ENCODE measurements at places on chromosomes 11 and 22.

DNA sequence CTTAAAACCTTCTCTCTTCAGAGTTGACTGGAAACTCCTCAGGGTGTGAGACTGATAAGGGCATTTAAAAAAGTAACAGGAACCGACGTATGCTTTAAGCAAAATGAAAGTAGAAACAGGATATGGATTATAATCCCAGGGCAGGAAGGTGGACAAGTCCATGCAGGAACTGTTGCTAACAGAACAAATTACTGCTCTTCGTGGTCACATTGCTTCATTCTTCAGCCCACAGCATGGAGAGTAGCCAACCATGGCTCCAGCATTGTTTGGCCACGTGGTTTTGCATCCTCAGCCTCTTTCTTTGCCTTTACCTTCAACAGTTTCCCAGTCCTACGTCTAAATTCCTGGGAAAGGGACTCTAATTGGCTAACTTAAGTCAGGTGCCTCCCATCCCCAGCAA lies 563.1 kb upstream of the ISX start:
- no peak for DNase-seq

- no peak for DNase-seq
Measured at GRCh38 chr11:113275602-113276001, 38.8 kb upstream of the TTC12 start.

- DNase-seq = no peak
Measured at GRCh38 chr11:74636630-74637184, 44.3 kb downstream of the POLD3 start.

DNA sequence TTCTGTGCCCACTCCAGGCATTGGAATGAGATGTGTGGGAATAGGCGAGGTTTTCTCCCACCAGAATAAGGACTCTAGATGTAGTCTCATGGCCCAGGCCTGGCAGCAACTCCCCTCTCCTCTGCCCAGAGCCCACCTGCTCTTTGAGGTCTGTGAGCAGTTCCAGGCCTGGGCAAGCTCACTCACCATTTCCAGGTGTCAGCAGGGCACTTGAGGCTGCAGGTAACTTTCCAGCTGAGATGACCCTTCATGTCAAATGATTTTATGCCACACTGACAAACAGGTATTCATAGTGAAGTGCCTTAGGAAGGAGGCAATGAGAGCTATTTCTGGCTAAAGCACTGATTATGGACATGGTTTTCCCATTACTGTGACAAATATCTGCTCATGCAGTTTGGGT lies 123.3 kb upstream of the CCDC90B start:
- DNase-seq = no peak

DNA sequence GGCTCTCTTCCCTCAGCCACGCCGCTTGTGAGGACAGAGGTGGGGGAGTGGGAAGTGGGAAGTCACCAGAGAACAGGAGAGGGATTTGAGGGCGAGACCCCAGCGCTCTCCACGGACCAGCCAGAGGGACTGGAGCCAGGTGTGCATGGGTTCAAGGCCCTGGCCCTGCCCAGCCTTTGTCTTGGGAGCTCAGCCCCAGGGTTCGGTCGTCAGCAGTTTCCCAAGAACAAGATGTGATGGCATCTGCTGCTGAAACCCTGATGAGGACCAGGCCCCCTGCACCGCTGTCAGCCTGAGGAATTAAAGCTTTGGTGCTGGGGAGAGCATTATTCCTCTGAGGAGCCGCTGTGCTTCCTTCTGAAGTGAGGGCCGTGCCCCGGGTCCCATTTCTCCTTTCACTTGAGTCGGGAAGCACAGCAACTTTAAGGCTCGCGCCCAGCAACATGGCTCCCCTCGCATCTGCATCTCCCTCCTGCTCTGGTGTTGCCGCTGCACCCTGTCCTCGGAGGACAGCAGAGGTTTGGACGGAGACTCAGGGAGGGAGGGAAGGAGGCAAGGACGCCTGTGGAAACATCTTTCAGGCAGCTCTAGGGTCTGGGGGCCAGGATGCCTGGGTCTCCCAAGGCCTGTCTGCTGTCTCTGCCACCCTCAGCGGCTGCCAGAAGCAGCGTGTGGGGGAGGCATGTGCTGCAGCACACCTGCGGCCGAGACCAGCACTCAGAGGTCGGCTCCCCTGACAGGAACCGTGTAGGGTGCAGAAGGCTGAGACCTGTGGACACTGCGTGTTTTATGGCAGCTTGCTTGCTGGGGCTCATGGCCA lies 3.8 kb downstream of the IFITM5 start:
- DNase-seq = no peak

DNA sequence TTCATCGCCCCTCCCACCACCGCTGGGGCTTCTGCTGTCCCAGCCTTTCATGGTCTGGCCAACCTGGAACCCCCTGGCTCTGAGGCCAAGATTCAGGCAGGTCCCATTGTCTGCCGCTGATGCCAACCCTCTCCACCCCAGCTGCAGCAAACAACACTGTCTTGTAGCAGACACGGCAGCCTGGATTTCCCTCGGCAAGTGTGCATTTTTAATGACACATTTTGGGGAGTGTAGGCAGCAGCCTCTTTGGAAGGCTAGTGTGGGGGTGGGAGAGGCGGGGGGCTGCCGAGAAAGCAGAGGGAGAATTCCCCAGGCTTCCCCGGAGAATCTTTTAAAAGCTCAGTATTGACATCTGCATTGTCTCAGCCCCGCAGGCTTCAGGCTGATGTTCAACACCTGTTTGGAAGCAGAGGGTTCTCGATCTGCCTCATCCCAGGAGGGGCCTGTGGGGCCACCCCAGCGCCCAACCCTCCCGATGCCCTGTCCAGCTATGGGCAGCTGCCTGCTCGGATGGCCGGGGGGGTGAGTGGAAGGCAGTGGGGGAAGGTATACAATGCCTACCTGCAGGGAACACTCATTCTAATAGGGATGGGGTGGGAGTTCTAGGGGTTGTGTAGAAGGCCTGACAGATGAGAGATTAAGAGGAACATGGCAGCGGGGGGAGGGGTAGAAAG lies 41.5 kb downstream of the NECTIN1 start:
- no peak for DNase-seq

DNA sequence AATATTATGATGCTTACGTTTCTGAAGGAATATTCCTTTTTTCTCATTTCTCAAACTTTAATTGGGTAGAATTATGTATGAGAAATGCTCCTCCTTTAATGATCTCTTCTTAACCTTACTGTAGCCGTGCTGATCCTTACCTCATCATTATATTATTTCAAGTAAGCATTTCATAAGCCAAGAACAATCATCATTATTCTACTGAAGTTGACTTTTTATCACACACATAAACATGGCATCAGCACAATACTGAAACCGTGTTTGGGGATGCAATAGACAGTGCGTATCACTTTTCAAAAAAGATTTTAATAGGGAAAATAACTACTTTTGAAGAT lies 162.8 kb downstream of the ARHGAP42 start:
- no peak for DNase-seq
